H9 (cell line): ENCODE measurements at places on chromosomes 11 and 22. TPM values are rescaled to one million over a fixed set of nuclear protein-coding genes. Genes with fewer than 3 reads are reported as not detected.
A peak's percentile ranks its signal among the peaks of the same experiment; 100 is the strongest.

DNA sequence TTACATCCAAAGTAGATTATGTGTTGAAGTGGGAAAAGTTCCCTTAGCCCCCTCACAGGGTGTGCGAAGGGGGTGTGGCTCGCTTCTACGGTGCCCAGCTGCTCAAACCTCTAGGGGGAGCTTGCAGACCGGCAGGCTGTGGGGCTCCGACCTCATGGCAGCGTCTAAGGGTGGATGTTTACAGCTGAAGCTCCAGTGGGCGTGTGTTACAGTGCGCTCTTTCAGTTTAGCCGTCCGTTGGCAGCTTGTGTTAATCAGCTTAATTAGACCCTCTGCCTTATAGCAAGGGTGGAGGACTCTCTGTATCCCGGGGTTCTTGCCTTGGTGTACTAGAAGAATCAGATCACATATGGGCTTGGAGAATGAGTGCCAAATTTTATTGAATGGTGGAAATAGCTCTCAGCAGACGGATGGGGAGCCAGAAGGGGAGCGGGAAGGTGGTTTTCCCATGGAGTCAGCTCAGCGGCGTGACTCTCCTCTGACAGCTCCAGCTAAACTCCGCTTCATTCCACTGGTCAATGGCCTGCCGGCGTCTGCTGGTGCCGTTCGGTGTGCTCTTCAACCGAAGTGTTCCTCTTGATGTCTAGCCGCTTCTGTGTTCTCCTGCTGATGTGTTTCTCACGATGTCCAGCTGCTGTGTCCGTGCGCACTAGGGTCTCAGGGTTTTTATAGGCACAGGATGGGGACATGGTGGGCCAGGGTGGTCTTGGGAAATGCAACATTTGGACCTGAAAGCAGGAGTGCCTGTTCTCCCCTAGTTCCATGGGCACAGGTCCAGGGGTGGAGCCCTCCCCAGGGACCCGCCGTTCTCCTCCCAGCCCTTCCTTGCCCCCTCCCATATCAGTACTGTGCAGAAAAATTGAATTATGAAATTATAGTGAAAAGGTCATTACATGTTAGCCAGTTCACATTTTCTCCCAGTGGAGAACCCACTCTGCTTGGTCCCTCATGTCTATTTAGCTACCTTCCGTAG, 28.6 kb upstream of the OR10G7 start:
- peak; percentile 84 for DNase-seq

- peak; percentile 83 for DNase-seq
Measured at GRCh38 chr11:119339589-119340334, 921 bp downstream of the C1QTNF5 start.

DNA sequence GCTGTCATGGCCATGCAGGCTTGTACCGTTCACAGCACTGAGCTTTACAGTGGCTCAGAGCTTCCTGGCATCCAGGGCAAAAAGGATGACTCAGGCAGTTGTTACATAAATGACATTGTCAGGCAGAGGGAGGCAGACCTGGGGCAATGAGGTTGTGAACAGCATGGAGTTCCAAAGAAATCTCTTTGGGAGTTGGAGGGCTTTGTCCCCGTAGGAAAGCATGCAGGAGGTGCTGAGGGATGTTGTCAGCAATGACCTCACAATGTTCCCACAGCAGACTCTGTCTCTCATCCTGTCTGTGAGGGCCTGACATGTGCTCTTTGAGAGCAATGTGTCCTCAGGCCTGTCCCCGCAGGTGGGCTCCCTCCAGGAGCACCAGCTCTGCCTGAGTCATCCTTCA, 25.9 kb upstream of the PDE2A start:
- no peak for DNase-seq

- peak; percentile 51 for DNase-seq
Measured at GRCh38 chr22:40534379-40535188, 101.9 kb downstream of the MRTFA start.

GRCh38 chr22:32764330-32765131, 37.0 kb upstream of the TIMP3 start:
- no peak for DNase-seq

- no peak for DNase-seq
Measured at GRCh38 chr22:31199187-31199586, 12.9 kb upstream of the LIMK2 start.

- DNase-seq, result no peak
Measured at GRCh38 chr11:2294926-2295290, 6.8 kb downstream of the C11orf21 start.

DNA sequence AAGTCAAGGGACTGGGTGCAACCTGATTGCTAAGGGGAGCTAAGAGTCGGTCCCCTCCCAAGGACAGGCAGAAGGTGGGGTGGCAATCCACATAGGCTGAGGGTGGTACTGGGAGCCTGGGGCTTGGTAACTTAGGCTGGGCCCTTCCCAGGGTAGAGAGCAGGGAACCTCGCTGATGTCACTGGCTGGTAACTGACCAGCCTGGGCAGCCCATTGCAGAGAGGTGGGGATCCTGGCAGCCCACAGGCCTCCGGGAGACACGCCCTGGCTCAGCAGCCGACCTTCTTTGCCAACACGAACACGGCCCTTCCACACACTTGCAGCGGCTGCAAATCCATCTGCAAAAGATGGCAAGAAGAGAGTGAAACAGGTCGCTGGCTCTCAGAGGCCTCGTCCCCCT, 25.4 kb downstream of the A4GALT start:
- no peak for DNase-seq

DNA sequence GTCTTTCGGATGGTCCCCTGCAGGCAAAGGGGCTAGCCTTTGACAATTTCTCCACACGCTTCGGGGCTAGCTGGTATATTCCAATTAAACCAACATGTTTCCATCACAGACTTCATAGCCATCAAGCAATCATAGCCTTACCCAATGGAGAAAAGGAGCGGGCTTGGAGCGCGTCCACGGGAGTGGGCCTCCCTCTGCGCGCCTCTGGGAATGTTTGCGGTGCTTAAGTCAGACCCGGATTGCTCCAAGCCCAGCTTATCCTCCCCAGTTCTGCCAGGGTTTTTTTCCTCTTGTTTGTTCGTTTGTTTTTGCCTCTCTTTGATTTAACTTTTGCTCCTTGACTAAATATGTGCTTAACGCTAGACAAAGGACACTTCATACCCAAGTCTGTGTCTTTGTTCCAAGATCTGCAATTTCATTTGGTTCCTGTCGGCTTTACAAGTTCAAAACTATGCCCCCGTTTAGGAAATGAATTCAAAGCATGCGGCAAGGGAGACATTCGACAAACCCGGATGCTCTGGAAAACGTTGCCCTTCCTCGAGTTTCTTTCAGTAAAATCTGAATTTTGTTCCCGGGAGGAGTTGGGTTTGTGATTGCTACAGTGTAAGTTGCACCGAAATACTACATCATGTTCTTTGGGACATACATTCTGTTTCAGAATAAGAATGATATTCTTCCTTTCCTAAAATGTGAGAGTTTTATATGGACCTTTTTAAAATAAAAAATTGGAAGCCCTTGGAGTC, 1.0 kb upstream of the GLB1L2 start:
- no peak for DNase-seq

- no peak for DNase-seq
Measured at GRCh38 chr11:7677796-7678201, 4.5 kb upstream of the CYB5R2 start.

GRCh38 chr22:27212617-27213177, 555.3 kb downstream of the MIAT start:
- DNase-seq, result no peak

DNA sequence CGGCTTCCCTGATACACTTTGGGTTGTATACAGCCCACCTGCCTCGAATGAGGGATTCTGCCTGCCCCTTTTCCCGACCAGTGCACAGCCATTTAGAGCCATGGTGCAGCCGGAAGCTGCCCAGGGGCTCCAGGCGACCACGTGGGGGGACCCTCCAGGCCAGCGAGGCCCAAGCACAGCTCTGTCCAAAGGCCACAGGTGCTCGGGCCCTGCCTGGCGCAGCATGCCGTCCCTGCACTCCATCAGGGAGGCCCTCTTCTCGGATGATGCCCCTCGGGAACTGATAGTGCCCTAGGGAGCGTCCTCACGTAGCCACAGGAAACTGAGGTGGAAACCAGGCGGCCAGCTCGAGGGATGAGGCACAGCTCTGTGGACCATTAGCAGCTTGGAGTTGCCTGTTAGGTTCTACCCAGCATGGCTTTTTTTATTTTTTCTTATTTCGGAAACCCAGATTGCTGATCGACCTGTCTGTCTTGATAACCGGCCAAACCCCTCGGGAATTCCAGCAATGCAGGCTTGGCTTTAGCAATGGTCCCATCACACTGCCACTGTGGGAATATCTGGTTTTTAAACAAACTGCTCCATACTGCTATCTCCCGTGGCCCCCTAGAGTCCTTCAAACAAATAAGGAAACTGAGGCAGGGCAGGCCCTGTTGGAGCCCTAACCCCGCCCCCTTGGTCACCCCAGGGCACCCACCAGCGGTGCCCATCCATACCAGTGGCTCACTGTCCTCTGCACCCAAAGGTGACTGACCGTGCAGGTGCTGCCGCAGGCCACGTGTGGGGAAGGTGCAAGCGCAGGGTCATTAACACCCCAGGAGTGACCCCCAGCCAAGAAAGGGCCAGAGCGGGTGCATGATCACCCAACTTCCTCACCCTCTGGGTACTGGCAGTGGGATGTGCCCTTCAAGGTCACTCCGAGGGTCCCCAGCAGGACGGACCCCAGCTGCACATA, 8.0 kb downstream of the ANO1 start:
- no peak for DNase-seq

Gene C22orf23
- total RNA-seq, result 0.55 and 0.57 TPM in 2 replicates

Gene GLYATL2
- not detected in 2 replicates for total RNA-seq

Gene ADM
- 99.1 and 106 TPM in 2 replicates for total RNA-seq

Gene LMNTD2
- total RNA-seq, result 4.2 and 4.7 TPM in 2 replicates

Gene PPME1
- 39.4 and 40.7 TPM in 2 replicates for total RNA-seq

Gene MMP10
- 0.20 TPM in 1 of 2 replicates, not detected in the other for total RNA-seq

Gene ZNF195
- total RNA-seq, result 108 and 116 TPM in 2 replicates

Gene APOL4
- not detected in 2 replicates for total RNA-seq

Gene CD3G
- not detected in 2 replicates for total RNA-seq
